Gastrocnemius medialis (tissue), 4 donors: ENCODE measurements at places on chromosomes 16 and 17. TPM values are rescaled to one million over a fixed set of nuclear protein-coding genes. Genes with fewer than 3 reads are reported as not detected.

GRCh38 chr17:34850023-34850422 lies 111.2 kb downstream of the CCT6B start:
- H3K27ac ChIP-seq: no peak overlapping the region
- H3K4me3 ChIP-seq: no peak overlapping the region
- DNase-seq: no peak
- H3K36me3 ChIP-seq: no peaks in the 10 kb centered on the region
- no peaks in the 10 kb centered on the region for H3K27me3 ChIP-seq

GRCh38 chr16:85367485-85367884 lies 245.6 kb upstream of the GSE1 start:
- no peak overlapping the region for H3K4me3 ChIP-seq
- no peak for DNase-seq
- no peaks in the 10 kb centered on the region for H3K36me3 ChIP-seq
- no peak overlapping the region for H3K27ac ChIP-seq

- no peaks in the 10 kb centered on the region for H3K27me3 ChIP-seq
- no peaks in the 10 kb centered on the region for H3K36me3 ChIP-seq
- DNase-seq: no peak
Observed at GRCh38 chr16:57755726-57756423, 20.3 kb downstream of the KATNB1 start.

- no peak for DNase-seq
- H3K36me3 ChIP-seq: no peaks in the 10 kb centered on the region
- no peak overlapping the region for H3K27ac ChIP-seq
Observed at GRCh38 chr16:86625821-86626220, 47.5 kb downstream of the FOXL1 start.

- H3K27ac ChIP-seq: no peak overlapping the region
- H3K36me3 ChIP-seq: no peaks in the 10 kb centered on the region
- peaks cover 9% of the 10 kb centered on the region for H3K27me3 ChIP-seq
- no peak overlapping the region for H3K4me3 ChIP-seq
Observed at GRCh38 chr17:6548578-6549330, 7.6 kb downstream of the PITPNM3 start.

- H3K27me3 ChIP-seq: no peaks in the 10 kb centered on the region
- no peaks in the 10 kb centered on the region for H3K36me3 ChIP-seq
- H3K4me1 ChIP-seq: peaks cover 38% of the 10 kb centered on the region
- H3K27ac ChIP-seq: no peak overlapping the region
- no peak for DNase-seq
Observed at GRCh38 chr17:80418589-80418988, 3.6 kb downstream of the ENDOV start.

DNA sequence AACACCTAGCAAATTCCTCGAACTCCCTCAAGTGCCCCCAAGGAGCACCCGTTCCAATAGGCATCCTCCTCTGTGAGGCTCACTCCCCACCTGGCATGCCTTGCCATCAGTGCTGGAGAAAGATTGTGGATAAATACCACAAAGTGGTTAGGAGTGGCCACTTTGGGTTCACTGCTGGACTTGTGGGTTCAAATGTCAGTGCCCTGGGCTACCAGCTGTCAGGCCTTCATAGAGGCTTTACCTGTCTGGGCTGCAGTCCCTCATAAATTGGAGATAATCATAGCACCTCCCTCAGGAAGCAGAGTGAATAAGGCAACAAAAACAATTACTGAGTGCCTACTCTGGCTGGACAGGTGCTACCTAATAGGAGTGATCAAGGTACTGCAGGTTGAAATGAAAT lies 1.5 kb upstream of the SYT17 start:
- peaks cover 7% of the 10 kb centered on the region for H3K27me3 ChIP-seq
- H3K36me3 ChIP-seq: no peaks in the 10 kb centered on the region
- DNase-seq: no peak
- no peak overlapping the region for H3K4me3 ChIP-seq
- no peak overlapping the region for H3K27ac ChIP-seq

DNA sequence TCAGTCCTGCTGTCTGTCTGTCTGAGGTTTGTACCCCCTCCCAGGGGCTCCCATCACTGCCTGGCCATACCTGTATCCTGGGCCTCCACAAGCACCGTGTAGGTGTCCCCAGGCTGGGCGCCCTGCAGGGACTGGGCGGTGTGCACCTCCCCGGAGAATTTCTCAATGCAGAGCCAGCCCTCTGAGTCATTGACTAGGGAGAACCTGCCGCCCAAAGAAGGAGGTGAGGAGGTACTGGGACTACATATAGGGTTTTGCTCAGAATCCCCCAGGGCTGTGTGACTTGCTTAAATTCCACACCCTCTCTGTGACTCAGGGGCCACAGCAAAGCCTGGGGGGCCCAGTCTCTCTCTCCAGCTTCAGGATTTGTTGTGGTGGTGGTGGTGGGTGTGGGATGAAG lies 7.6 kb downstream of the CDH16 start:
- H3K27me3 ChIP-seq: no peaks in the 10 kb centered on the region
- no peaks in the 10 kb centered on the region for H3K4me1 ChIP-seq
- no peaks in the 10 kb centered on the region for H3K36me3 ChIP-seq
- no peak for DNase-seq

- H3K4me1 ChIP-seq: peaks cover 17% of the 10 kb centered on the region
- no peak overlapping the region for H3K4me3 ChIP-seq
- H3K27ac ChIP-seq: peak overlapping the region; percentile 34
- peak; percentile 41 for DNase-seq
- H3K36me3 ChIP-seq: no peaks in the 10 kb centered on the region
Observed at GRCh38 chr17:83193336-83194185, 114.2 kb downstream of the METRNL start.

GRCh38 chr17:73165616-73166404 lies 1.0 kb downstream of the SSTR2 start:
- peak overlapping the region; percentile 20 for H3K27ac ChIP-seq
- H3K4me1 ChIP-seq: peaks cover 24% of the 10 kb centered on the region
- DNase-seq: no peak
- peaks cover 64% of the 10 kb centered on the region for H3K27me3 ChIP-seq
- no peaks in the 10 kb centered on the region for H3K36me3 ChIP-seq

DNA sequence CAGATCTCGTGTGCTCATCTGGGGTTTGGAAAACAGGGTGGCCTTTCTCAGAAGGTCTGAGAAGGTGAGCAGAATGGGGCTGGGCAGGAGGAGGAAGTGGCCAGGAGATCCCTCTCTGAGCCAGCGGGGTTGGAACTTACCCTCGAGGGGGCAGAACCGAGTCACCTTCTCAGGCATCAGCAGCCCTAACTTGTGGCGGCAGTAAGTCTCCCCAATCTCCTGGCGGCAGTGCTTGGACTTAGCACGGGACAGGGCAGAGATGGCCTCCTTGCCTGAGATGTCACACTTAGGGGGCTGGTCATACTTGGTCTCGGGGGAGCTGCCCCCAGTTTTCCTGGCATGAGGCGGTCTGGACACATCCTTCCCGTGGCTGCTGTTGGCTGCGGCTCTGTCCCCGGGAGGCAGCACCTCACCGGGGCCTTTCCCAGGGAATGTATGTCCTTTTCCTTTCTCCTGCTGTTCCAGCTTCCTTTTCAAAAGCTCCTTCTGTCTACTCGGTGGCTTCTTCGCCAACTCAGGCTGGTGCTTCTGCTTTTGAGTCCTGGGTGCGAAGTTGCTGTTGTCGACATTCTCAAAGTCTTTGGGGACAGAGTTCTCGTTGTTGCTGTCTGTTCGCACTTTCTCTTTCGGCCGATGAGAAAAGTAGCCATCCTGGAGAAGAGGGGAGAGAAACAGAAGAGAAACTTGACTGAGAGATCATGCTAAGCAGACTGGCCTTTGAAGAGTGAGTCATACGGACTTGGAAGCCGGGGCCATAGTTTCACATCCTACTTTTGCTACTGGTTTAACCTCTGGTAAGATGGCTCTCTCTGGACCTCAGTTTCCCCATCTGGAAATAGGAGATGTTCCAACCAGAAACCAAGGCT lies 211.7 kb downstream of the XYLT1 start:
- H3K4me3 ChIP-seq: no peak overlapping the region
- no peak for DNase-seq
- H3K27ac ChIP-seq: no peak overlapping the region
- H3K27me3 ChIP-seq: no peaks in the 10 kb centered on the region
- H3K36me3 ChIP-seq: no peaks in the 10 kb centered on the region

DNA sequence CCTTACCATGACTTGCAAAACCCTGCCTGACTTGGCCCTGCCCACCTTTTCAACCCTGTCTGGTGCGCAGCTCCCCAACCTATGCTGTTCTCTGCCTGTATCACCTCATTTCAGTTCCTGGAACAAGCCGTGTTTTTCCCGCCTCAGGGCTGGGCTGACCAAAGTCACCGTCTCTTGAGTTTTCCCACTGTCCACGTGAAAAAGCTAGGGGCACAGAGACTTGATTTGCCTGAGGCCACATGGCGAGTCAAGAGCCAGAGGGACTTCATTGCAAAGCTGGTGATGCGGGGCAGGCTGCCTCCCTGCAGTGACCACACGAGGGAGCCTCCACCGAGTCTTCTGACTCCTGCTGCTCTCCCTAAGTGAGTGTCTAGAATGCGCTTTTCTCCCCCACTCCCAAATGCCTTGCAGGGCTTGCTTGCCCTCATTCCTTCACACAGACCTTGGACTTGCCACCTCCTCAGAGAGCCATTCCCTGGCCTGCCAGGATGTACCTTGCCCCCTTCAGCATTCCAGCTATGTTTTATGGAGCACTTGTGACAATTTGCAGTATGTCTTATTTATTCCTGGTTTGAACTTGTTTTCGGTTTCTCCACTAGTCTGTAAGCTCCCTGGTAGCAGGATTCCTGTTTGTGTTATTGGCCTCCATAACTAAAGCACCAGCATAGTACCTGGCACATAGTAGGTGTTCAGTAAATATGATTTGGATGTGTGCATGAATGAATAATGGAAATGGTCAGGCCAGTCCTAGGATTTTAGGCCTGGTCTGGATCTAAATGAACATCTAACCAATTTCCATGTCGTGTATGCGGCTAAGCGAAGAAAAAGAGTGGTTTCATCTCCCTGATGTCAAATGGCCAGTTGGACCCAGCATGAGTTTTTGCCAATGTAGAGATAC lies 252.3 kb downstream of the SNX29 start:
- no peak for DNase-seq
- H3K4me3 ChIP-seq: no peak overlapping the region
- no peaks in the 10 kb centered on the region for H3K4me1 ChIP-seq
- H3K27ac ChIP-seq: no peak overlapping the region
- H3K27me3 ChIP-seq: no peaks in the 10 kb centered on the region

DNA sequence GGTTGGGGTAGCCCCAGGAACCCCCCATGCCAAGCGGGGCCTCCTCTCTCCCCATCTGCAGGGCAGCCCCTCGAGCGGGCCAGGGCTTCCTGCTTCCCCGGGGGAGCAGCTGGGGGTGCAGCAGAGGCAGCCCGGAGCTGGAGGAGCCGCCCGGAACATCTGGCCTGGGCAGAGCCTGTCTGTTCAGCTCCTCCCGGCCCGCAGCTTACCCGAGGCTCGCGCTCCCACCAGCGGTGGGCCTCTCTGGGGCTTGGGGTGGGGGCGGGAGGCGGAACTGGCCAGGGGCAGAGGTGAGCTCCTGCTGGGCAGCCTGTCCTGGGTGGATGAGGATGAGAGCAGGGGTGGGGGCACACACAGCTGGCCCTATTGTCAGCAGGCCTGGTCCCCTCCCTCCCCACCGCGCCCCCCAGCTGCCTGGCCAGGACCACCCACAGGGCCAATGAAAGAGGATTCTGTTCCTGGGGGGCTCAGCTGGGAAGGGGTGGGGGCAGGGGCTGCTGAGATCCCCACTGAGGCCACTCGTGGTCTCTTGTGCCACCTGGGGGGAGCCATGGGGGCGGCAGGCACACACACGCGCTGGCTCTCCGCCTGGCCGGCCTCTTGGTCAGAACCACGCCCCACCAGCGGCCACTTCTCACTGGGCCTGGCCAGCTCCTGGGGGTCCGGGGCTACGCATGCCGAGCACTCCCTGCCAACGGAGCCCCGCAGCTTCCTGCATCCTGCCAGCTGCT lies 34.7 kb downstream of the BAHCC1 start:
- no peak for DNase-seq
- H3K27me3 ChIP-seq: no peaks in the 10 kb centered on the region
- H3K36me3 ChIP-seq: no peaks in the 10 kb centered on the region
- no peak overlapping the region for H3K27ac ChIP-seq

- no peaks in the 10 kb centered on the region for H3K4me1 ChIP-seq
- DNase-seq: no peak
- peak overlapping the region; percentile 14 for H3K27ac ChIP-seq
- no peaks in the 10 kb centered on the region for H3K36me3 ChIP-seq
- no peak overlapping the region for H3K4me3 ChIP-seq
Observed at GRCh38 chr17:33055171-33055611, 63.5 kb downstream of the SPACA3 start.

GRCh38 chr17:47705536-47706530 lies 11.9 kb downstream of the TBKBP1 start:
- H3K36me3 ChIP-seq: no peaks in the 10 kb centered on the region
- H3K4me1 ChIP-seq: peaks cover 16% of the 10 kb centered on the region
- H3K4me3 ChIP-seq: no peak overlapping the region

GRCh38 chr16:71807905-71808592 lies 585 bp downstream of the AP1G1 start:
- peaks cover 30% of the 10 kb centered on the region for H3K4me1 ChIP-seq
- H3K27me3 ChIP-seq: no peaks in the 10 kb centered on the region
- peak overlapping the region; percentile 77 for H3K4me3 ChIP-seq
- H3K27ac ChIP-seq: peak overlapping the region; percentile 91
- DNase-seq: peak; percentile 35

DNA sequence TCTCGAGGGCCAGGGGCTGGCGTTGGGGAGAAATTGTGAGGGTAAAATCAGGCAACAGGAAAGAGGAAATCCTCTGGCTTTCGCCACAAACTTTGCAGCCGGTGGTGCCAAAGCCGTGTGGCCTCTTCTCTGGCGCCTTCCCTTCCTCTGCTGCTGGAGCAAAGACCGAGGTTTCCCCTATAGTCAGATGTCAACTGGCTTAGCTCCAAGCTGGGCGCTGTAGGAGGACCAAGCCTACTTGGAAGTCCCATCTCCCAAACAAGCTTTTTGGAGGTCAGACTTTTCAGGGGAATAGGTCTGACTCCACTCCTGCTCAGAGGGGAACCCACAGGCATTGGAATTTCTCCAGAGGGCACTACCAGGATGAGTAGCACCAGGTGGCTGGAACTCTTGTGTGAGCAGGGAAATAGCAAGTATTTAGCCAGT lies 5.0 kb downstream of the IGFBP4 start:
- H3K36me3 ChIP-seq: no peaks in the 10 kb centered on the region
- H3K4me1 ChIP-seq: peaks cover 36% of the 10 kb centered on the region
- peak overlapping the region; percentile 71 for H3K27ac ChIP-seq
- peak; percentile 33 for DNase-seq
- H3K27me3 ChIP-seq: no peaks in the 10 kb centered on the region
- peak overlapping the region; percentile 12 for H3K4me3 ChIP-seq

ARL5C gene
- total RNA-seq: not detected

ADAD2 gene
- total RNA-seq: not detected

LRRC75A gene
- total RNA-seq: not detected

PRR11 gene
- total RNA-seq: not detected

OXLD1 gene
- total RNA-seq: 15.5 TPM

IL4R gene
- 7.4 TPM for total RNA-seq

CDH1 gene
- 1.3 TPM for total RNA-seq

TSEN54 gene
- 15.4 TPM for total RNA-seq
